ENCODE measurements at places on chromosomes 11 and 22.

- DNase-seq: no peak
These were observed 108.0 kb upstream of the ANO1 start for GRCh38 chr11:69969890-69970784.

DNA sequence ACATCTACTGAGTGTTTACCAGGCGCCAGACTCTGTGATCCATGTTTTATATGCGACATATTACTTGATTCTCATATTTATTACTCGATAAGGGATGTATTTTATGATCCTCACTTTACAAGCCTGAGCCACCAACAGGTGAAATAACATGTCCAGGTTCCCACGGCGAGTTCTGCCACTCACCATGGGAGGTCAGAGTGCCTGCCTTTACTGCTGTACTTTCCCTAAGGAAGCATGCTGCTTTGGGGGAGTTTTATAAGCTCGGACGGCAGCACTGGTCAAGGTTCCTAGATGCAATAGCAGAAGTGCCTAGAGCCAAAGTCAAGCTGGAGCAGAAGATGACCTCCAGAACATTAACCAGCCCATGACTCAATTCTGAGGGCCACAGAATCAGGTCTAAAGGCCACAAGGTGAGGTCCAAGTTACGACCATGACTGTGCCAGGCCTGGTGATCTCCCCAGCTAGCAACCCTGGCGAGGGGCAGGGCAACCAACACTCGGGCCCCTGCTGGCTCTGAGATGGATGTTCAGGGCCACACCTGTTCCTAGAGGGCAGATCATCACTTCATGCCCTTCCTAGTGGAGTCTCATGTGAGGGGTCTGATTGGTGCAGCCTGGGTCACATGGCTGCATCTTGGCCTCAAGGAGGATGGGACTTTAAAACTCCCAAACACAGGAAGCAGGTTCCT, 14.2 kb downstream of the IFT27 start:
- DNase-seq: no peak

- no peak for DNase-seq
These were observed 503.8 kb upstream of the B3GAT1 start for GRCh38 chr11:134915881-134916280.

DNA sequence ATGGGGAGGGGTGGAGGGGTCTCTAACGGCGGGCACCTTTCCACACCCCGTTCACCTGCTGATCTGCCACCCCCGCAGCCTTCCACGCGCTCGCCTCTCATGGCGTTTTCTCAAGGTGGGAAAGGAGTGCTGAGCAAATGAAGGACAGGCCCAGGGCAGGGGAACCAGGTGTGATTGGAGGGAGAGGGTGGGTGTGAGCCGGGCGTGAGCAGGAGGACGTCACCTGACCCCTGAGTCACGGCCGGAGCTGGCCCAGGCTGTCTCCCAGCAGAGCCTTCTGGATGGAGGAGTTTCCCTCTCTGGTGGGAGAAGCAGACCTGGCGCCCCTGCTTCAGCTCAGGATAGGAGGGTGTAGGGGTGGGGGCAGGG, 14.0 kb upstream of the ARHGAP8 start:
- no peak for DNase-seq

- DNase-seq: no peak
These were observed 10.1 kb upstream of the FADS3 start for GRCh38 chr11:61901397-61901796.

DNA sequence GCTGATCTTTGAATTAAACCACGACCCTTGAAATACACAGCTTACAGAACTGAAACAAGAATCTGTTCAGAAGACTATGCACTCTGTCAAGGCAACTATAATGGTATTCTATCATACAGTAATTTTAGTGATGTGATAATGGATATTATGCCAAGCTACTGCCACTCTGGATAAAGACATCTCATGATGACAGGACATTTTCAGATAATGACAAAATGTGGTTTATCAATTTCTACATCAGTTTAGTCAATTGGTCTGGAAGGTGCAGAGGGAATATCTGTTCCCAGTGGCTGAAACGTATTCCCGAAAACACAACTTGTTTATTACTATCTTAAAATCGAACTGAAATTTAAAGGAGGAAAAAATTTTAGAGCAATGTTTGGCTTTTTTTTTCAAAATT, 1009.6 kb upstream of the CCDC90B start:
- no peak for DNase-seq

GRCh38 chr11:82756765-82757639, 23.3 kb upstream of the FAM181B start:
- DNase-seq: no peak

DNA sequence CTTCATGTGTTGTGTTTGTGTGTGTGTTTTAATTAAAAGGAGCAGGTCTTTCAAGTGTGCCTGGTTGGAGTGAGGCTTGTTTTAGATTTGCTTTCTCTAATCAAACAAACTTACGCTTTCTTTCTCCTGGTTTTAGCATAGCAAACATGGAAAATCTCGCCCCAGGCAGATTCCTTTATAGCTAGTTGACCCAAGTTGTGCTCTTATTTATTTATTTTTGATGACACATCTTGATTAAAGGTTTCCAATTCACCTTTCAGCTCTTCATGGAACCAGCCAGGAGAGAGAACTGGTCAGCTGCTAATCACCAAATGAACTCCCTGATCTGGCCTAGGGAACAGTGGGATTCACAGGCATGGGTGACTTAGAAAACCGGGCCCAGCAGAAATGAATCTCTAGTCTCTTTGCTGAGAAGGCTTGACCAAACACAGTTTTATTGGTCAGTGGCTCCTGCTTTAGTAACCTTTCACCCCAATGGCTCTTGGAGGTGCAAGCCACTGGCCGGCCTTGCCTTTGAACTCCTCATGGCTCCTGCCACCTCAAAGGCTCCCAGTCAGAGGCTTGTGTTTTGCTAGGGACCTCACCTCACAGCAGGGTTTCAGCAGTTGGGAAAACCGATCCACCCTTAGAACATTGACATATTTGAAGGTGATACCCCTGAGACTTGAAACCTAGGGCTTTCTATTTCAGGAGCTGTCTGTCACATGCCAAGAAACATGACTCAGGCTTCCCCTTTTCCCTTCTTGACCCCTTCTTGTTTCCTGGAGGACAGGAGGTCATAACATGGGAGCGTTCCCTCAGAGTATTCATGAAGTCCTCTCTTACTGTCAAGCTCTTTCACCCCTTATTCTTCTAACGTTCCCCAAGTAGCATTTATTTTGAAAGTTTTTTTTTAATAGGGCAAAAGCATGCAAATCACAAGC, 48.8 kb downstream of the EXT2 start:
- no peak for DNase-seq

DNA sequence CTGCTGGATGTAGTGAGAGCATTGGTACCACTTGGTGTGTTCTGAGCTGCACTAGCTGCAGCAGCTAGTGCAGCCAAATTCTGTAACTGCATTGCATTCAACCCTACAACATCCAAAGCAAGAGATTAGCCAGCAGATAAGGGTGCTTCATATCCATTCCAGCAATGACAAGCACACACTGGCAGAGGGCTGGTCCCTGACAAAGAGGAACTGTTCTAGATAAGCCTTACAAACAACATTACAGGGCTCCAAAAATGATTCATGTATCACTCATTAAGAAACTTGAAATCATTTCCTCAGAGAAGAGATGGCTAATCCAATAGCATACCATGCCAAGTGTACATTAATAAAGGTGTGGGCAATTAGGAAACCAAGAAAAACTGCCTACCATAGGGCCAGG, 28.4 kb upstream of the RAPSN start:
- DNase-seq: no peak

GRCh38 chr22:42185915-42186439, 55.4 kb upstream of the CYP2D6 start:
- DNase-seq: no peak

- no peak for DNase-seq
These were observed 57.8 kb downstream of the PPFIBP2 start for GRCh38 chr11:7571640-7572000.

DNA sequence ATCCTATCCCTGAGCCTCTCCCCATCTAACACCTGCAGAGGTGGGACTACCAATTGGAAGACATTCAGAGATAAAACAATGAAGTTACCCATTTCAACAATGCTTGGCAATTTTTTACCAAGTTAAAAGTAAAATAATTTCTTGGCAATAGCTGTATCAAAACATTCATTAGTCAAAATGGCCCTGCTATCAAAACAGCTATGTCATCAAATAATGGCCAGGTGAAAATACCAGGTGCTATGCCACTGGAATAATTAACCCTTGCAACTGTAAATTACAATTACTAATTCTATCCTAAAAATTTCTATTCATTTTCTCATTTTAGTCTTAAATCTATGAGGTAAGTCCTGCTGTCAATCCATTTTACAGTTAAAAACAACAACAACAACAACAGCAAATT, 43.3 kb downstream of the NOX4 start:
- no peak for DNase-seq

- no peak for DNase-seq
These were observed 30.3 kb upstream of the FJX1 start for GRCh38 chr11:35587972-35588371.

GRCh38 chr11:73729594-73730206, 31.2 kb downstream of the RAB6A start:
- DNase-seq: no peak

- no peak for DNase-seq
These were observed 11.7 kb downstream of the MRTFA start for GRCh38 chr22:40624770-40625169.

GRCh38 chr11:16788141-16789062, 50.0 kb downstream of the C11orf58 start:
- DNase-seq: peak; percentile 33

- no peak for DNase-seq
These were observed 749 bp downstream of the VWA5A start for GRCh38 chr11:124115782-124116616.

GRCh38 chr11:112966561-112966960, 5.3 kb downstream of the NCAM1 start:
- no peak for DNase-seq

DNA sequence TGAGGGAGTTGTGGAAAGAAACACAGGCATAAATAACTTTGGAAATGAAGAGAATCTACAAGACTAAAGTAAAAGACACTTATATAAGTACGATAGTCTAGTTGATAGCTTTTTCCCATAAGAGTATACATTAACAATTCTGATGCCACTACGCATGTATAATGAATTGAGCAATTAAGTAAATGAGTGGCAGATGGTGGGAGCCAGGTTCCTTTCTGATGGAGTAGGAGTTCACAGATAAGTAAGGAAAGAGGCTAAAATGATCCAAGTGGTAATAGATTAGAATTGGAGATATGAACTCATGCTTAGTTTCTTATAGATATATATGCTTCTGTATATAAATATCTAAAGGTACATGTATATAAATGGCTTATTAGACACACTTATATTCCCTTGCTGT, 368.3 kb downstream of the FAM181B start:
- DNase-seq: no peak

DNA sequence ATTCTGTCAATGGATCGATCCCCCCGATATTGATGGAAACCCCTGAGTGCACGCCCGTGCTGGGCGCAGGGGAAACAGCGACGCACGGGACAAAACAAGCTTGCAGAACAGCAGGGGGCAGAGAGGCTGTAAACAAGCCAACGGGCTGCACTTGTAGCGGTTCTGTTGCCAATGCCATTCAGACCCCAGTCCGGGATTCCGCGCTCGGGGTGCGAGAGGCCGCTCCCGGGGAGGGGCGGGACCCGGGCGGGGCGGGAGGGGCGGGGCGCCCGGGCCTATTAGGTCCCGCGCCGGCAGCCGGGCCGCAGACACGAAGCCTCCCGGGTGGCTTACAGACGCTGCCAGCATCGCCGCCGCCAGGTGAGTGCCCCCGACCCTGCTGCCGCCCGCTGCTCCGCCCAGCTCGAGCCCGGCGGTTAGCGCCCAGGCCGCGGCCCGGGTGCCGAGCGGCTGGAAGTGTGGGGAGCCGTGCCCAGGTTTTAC, at the start of gene BIK:
Gene BIK, plus strand, starts transcription at position 307 of the 483 bp plus-strand sequence. CDS start 13,273 bp downstream, outside the sequence.
- DNase-seq: peak; percentile 29

GRCh38 chr22:37406441-37407235, 20.6 kb downstream of the ELFN2 start:
- no peak for DNase-seq

- no peak for DNase-seq
These were observed 75.4 kb upstream of the WNT7B start for GRCh38 chr22:46052331-46052771.

DNA sequence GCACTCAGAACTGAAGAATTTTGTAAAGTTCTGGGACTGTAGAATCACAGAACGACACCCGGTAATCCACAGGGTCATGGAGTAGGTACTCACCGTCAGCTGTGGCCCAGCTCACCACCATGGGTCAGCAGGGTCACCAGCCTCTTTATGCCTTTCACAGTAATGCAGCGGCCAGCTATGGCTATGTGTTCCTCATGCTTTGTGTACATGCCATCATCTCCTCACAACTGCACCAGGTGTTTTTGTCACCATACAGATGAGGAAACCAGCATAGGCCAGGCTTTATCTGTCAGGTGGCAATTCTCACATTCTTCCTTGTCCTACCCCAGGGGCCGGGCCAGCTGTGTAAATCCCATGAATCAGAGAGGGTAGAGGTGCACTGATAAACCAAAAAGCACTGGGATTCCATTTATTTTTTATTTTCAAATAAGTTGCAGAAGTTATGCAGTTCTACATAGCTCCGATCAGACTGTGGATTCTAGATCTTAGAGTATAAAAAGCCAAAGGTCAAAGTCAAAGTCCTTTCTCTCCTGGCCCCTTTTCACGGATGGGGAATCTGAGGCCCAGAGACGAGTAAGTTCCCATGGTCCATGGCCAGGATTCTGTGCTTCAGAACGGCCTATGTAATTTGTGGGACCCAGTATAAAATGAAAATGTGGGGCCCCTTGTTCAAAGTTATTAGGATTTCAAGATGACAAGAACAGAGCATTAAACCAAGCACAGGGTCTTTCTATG, 17.5 kb downstream of the TSKU start:
- no peak for DNase-seq

DNA sequence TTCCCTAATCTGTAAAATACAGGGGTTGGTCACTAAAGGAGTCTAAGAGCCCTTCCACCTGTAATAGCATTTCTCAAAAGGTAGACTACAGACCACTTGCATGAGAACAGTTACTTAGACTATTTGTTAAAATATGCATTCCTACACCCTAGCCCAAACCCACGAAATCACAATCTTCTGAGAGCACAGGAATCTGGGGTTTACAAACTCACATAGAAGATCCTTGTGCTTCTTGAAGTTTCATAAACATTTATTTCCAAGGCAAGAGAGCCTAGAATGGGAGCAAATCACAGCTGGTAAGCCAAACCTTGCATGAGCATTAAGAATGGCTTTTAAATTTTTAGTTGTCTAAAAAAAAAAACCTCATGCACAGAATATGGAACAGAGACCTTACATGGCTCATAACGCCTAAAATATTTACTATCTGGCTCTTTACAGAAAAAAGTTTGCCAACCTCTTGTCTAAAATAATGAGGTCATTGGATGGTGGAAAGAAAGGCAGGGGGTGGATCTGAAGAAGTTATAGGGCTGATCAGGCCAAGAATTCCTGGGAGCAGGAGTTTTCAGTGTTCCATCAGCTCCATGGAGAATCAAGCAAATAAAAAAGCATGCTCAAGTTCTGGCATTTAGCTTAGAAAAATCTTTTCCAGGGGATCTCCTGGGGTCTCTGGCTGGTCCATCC, 133.4 kb downstream of the CCDC34 start:
- DNase-seq: no peak

- DNase-seq: no peak
These were observed 27.2 kb downstream of the GVQW3 start for GRCh38 chr11:76408171-76408965.

GRCh38 chr22:30876915-30877553, 91.5 kb downstream of the MORC2 start:
- no peak for DNase-seq

GRCh38 chr22:42500161-42500835, 19.3 kb downstream of the RRP7A start:
- peak; percentile 82 for DNase-seq

Data from activated effector memory CD4-positive, alpha-beta T cell treated with Interleukin-2 at 50 U/mL for 16 hours (primary cell).